ENCODE measurements at places on chromosomes 7 and 10.

DNA sequence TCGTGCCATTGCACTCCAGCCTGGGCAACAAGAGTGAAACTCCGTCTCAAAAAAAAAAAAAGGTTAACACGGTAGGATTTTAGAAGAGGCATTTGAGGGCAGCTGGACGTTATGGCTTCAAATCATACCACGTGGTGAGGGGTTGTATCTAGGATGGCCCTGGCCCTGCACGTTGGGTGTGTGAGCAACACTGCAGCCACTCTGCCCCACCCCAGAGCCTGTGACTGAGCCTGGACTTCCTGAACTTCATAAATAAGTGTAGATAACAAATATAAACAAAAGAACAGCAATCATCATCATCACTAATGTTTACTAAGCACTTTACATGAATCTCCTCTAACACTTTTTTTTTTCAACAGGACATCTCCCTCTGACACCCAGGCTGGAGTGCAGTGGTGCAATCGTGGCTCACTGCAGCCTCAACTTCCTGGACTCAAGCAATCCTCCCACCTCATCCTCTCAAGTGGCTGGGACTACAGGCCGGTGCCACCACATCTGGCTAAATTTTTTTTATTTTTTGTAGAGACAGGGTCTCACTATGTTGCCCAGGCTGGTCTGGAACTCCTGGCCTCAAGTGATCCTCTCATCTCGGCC lies 169.5 kb upstream of the FRMD4A start:
- DNase-seq: no peak

DNA sequence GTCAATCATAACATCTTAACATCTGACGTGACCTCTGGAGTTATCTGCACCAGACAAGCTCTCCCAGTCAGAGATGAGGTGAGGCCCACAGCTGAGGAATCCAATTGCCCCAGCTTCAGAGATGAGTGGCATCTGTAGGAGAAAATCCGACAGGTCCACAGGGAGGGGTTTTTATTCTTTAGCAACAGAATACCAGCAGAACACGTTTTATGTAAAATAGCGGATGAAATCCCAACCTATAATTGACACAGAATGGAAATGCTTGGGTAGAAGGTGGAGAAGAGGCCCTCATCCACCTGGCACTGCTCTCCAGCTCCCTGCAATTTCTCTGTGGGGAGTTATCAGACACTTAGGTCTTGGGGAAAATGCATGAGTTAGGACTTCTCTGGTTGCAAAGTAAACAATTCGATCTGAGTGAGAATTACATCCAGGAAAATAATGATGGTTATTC lies 144.2 kb upstream of the NRP1 start:
- no peak for DNase-seq

- no peak for DNase-seq
These were observed 33.7 kb downstream of the ZNF37A start for GRCh38 chr10:38127812-38128211.

GRCh38 chr10:1059902-1060301 lies 3.7 kb downstream of the WDR37 start:
- no peak for DNase-seq

DNA sequence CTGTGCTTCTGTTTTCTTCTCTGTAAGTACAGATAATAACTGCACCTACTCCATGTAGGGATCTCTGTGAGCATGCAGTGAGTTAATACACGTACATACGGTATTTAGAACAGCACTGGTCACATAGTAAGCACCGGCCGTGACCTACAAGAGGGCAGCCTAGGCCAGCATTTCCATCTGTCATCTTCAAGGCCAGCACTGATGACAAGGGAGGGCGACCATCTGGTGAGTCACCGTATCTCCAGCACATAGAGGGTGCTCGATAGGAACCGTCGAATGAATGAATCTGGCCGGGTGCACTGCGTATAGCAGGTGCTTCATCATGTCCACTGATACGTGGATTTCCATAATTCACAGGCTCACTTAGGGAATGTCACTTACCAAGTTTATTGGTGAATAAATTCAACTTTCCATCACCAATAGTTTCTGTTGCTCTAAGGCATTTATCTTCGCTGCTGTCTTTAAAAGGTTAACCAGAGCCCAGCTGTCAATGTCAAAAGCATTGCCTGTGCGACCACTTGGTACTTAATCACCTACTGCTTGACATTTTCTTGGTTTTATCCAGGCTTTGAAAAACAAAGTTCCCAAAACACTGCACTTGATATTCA lies 8.3 kb downstream of the NOD1 start:
- no peak for DNase-seq

DNA sequence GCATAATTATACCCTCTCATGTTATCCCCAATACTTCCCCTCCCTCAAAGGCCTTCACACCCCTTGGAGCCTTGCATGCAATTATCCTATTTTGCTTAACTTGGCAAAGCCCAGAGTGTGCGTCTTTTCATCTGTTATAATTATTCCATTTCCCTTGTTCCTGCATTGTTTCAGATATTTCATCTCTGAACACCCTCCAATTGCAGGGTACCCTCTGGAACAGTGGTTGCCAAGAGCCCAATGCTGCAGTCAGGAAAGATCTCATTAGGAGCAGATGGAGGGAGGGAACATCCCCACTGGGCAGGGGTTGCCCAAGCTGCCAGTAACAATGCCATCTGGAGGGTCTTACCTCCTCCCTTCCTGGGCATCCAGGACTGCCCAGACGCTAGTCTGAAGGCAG lies 18.4 kb upstream of the GOLGA7B start:
- DNase-seq: no peak

GRCh38 chr10:130656187-130656575 lies 520.0 kb downstream of the GLRX3 start:
- no peak for DNase-seq
